Activated CD4-positive, CD25-positive, alpha-beta regulatory T cell treated with anti-CD3 and anti-CD28 coated beads, Interleukin-2, amount 50 U/mL, for 72 hours (primary cell): ENCODE measurements at places on chromosomes 5 and 9.
A peak's percentile ranks its signal among the peaks of the same experiment; 100 is the strongest.

GRCh38 chr5:148374690-148375360 lies 8.9 kb upstream of the FBXO38 start:
- no peak for DNase-seq

DNA sequence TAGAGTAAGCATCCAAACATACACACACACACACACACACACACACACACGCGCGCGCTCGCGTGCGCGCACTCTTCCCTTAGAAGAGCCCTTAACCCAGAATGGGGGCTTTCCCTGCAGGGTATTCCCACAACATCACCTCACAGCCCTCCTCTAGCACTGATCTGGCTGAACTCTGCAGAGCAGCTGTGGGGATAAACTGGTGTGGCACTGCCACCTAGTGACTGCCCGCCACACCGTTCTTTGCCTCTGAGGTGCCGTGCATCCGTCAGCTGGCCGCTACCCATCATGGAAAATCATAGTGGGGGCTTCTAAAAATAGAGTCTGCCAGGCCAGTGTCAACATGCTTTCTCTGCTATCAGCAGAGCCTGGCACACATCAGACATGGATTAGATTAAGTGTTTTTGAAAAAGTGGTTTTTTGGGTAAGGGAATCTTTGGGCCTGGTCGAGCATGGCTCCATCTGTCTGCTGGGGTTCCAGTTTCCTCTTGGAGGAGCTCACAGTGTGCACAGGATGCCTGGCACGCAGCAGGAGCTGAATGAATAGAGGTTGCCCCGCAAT lies 88.1 kb downstream of the KCNN2 start:
- peak; percentile 36 for DNase-seq

GRCh38 chr5:59721741-59722140 lies 171.8 kb downstream of the PDE4D start:
- no peak for DNase-seq

- no peak for DNase-seq
Measured at GRCh38 chr5:171462928-171463861, 43.7 kb downstream of the FGF18 start.

- no peak for DNase-seq
Measured at GRCh38 chr9:125929846-125930245, 182.7 kb downstream of the PBX3 start.

DNA sequence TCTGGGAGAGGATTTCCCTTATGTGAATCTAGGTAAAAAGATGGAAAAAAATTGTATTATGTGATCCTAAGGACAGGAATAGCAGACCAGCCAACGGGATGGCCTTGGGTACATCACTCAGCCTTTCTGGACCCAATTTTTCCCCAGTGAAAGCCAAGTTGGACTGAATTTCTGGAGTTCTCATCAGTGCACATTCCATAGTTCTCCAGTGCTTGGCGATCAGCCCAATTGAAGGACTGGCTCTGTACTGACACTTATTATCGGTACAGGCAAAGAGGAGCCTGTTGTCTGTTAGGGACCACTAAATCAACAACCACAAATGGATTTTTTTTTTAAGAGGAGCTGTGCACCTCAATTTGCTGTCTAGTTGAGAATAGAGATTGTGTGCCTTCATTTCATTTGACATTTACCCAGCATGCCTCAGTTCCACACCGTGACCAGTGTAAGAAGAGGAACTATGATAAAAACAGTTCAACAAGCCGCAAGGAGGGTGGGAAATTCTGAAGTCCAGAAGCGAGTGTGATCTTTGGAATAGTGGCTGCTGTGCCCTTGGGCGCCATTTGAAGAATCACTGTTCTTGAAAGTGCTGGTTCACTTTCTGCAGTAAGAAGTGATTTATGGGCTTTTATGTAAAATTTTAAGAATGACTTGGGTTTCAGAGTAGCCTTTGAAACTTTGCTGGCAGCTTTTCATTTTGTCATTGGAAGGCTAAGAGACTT lies 8.0 kb downstream of the ARL10 start:
- no peak for DNase-seq

GRCh38 chr5:154002093-154002492 lies 36.6 kb downstream of the FAM114A2 start:
- DNase-seq: no peak
